ENCODE measurements at places on chromosomes 13 and 19.

- DNase-seq: no peak
Measured at GRCh38 chr19:3809881-3810707, 23.9 kb upstream of the MATK start.

DNA sequence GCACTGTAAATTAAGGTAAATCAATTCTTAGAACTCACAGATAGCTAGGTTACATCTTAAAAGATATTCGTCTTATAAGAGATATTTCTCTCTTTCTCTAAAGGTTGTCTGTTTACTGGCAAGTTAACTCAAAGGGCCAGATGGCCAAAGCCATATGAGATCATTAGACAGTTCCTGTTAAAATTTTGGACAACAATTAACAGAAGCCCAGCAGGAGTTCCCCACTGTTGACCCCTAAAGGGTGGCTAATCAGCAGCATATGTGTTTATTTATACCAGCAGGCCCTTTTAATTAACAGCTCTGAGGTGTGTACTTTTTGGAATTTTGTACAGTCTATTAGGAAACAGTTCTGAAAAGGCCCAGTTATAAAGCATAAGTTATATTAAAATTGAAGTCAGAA is 245.8 kb downstream of the LIG4 start:
- no peak for DNase-seq

- no peak for DNase-seq
Measured at GRCh38 chr13:106373304-106373988, 162.0 kb downstream of the EFNB2 start.

DNA sequence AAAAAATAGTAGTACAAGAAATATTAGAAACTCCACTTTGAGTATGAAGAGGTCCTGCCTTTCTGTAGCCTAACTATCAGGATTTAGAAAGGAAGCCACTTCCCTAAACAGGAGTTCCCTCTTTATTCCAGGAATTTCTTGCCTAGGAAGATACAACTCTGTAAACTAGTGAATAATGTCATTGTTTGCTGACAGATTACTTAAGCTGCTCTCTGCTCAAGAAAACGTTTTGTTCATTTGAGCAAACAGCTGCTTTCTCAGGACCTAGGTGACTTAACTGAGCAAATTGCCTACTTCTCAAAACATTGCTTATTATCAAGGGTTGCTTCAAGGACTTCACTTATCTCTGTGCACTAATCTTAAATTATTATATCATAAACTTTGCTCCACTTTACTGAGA is 1419.4 kb upstream of the SLC10A2 start:
- no peak for DNase-seq

DNA sequence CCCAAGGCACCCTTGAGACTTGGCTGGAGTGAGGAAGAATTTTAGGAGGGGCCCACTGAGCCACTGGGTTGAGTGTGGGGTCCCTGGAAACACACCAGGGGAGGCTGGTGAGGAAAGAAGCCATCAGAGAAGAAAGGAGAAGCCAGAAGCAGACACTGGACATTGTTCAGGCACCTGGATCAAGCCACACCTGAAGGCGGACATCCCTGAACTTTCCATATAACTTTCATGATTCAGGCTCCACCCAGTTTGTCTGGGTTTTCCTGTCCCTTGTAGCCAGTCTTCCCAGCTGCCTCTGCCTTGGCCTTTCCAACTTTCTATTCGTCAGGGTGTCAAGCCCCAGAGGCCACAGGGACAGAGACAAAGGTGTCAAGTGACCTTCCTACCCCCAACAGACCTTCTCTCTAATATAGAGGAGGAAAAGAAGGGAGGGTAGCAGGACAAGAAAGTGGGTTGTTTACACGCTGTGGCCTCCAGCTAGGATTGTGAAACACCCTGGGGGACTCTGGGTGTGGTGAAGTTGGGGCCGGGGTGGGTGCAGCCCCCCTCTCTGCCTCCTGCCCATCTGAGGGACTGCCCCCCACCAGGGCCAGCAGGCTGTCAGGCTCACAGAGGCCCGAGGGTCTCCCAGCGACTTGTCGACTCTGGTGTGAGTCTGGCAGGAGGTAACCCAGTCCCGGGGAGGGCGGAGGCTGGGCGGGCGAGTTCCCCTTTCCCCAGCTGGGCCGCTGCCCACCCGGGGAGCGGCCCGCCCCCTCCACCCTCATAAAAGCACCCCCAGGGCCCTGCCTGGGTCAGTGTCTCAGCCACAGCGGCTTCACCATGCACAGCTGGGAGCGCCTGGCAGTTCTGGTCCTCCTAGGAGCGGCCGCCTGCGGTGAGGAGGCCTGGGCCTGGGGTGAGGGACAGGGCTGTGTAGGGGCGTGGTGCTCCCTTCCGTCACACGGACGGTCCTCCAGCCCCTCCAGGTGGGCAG is at the start of gene CFD:
Gene CFD (plus strand): TSS at position 797 of the 976 bp plus-strand sequence. CDS start 26 bp downstream, at position 823.
- DNase-seq: no peak

- DNase-seq: peak; percentile 39
Measured at GRCh38 chr13:108915095-108915633, 285.8 kb downstream of the MYO16 start.

DNA sequence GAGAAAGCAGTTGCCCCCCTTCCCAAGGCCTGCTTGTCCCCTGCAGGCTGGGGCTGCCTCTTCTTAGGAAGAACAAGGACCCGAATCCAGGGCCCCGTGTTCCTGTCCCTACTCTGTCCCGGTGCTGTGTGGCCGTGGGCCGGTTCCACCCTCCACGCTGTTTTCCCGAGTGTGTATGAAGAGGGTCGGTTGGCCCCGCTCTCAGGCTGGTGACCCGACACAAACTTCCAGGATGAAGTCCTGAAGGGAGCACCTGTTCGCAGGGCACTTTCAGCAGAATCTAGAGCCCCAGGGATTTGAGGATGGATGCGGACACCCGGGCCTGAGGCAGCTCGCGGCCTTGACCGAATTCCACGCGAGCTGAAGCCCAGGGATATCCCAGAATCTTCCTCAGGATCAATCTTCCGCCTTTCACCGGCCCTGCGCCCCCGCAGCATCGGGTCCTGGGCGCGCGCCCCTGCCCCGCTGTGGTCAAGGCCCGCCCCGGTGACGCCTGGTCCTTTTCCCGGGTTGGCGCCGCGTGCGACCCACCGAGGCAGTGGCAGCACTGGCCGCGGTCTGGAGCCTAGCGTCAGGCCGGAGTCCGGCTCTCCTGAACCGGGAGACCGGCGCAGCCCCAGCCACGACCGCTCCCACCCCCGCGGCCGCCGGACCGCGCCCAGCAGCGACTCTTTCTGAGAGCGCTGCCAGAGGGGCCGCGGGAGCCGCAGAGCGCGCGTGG is 528 bp upstream of the CHST8 start:
- no peak for DNase-seq

GRCh38 chr13:74306496-74306895 is 172.3 kb upstream of the KLF12 start:
- DNase-seq: peak; percentile 67

GRCh38 chr13:109787135-109787954 is 962 bp upstream of the IRS2 start:
- DNase-seq: peak; percentile 55

- DNase-seq: peak; percentile 29
Measured at GRCh38 chr19:56837004-56837403, 3.5 kb downstream of the PEG3 start.

DNA sequence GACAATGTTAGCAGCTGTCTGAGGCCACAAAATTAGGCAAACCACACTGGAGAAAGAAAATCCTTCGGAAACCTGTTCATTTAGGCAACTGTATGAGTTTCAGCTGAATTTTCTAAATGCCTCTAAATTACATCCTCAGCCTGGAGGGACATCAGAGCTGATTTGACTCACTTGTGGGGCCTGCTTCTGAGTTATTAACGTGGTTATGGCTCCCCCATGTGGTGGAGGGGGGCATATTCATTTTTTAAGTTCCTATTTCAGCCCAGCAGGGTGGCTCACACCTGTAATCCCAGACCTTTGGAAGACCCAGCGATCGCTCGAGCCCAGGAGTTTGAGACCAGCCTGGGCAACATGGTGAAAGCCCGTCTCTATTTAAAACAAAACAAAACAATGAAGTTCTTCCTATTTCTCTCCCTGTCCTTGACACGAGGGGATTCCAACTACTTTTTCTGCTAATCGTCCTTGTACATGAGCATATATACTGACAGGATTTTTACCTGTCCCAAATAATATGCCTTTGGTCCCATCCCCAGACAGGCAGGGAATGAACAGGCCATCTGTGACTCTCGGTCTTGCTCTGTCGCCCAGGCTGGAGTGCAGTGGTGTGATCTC is 31.5 kb upstream of the HIF3A start:
- peak; percentile 77 for DNase-seq
